Thymus (tissue), 14 donors: ENCODE measurements at places on chromosomes 12 and 14. TPM values are rescaled to one million over a fixed set of nuclear protein-coding genes. Genes with fewer than 3 reads are reported as not detected.

The SIRT4 gene
- total RNA-seq = 2.8 TPM

DNA sequence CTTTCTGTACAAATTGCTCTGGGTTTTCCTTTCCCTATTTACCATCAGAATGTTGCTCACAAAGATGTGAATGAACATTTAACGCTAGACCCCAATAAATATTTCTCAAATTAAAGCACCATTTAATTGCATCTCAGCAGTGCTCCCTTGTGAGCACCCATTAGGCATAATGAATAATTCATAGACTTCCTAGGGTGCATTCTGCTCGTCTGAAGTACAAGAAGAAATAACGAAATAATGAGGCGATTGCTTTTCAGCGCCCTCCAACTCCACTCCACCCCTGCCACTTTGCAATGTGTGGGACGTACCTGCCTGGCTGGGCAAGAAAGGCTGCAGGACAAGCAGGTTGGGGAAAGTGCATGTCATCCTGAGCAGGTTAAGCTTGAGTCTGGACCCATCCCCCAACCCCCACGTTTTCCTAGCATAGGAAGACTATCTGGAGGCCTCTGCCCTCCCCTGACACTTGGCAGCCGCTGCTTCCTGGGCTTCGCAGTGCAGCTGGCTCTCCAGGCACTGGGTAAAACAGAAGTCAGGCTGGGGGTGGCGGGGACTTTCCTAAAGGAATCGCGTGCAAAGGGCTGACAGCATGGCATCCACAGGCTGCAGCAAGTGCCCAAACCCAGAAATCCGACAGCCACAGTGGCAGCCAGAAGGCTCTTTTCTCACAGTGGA lies 253.7 kb downstream of the DUSP6 start:
- DNase-seq = no peak

The APOLD1 gene
- 5.2 TPM for total RNA-seq

DNA sequence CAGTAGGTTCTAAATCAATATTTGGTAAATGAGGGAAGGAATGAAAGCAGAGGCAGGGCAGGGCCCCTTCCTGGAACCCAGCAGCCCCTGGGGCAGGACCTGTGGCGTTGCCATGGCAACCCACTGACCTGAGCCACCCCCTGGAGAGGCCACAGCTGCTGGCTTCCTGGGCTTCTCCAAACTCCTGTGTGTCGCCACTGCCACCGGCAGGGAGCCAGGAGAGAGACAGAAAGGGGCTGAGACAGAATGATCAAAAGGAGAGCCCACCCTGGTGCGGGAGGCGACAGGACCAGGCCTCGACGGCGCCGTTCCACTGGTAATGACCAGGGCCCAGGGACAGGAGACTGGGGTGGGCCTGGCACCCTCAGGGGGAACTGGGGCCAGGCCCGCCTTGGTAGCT lies 18.2 kb downstream of the RFX4 start:
- DNase-seq = no peak

The RFX4 gene
- total RNA-seq = 0.05 TPM

GRCh38 chr14:77980475-77981321 lies 180.8 kb downstream of the ADCK1 start:
- DNase-seq = no peak

DNA sequence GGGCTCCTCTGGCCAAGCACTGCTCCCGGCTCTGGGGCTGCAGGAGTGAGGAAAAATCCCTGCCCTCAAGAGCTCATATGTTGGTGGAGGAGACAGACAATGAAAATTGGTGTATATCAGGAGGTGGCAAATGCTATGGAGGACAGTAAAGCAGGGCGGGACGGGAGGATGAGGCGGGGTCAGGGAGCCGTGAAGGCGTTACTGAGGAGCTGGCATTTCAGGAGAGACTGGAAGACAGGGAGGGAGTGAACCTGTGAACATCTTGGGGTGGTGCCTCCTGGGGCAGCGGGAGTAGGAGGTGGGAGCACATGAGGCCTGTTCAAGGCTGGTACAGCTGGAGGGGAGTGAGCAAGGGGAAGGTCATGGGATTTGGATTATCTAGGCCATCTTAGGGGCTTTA lies 26.6 kb downstream of the TSPAN9 start:
- DNase-seq = no peak

The CFAP54 gene
- total RNA-seq = 0.28 TPM
